H4 (cell line): ENCODE measurements at places on chromosomes 16 and 17. TPM values are rescaled to one million over a fixed set of nuclear protein-coding genes. Genes with fewer than 3 reads are reported as not detected.
A peak's percentile ranks its signal among the peaks of the same experiment; 100 is the strongest.

- peak; percentile 83 for DNase-seq
Observed at GRCh38 chr16:83689385-83689831, 118.4 kb upstream of the HSBP1 start.

GRCh38 chr16:53664724-53665345, 38.8 kb downstream of the RPGRIP1L start:
- DNase-seq: peak; percentile 97

- DNase-seq: no peak
Observed at GRCh38 chr17:39651923-39652586, 13.1 kb upstream of the TCAP start.

DNA sequence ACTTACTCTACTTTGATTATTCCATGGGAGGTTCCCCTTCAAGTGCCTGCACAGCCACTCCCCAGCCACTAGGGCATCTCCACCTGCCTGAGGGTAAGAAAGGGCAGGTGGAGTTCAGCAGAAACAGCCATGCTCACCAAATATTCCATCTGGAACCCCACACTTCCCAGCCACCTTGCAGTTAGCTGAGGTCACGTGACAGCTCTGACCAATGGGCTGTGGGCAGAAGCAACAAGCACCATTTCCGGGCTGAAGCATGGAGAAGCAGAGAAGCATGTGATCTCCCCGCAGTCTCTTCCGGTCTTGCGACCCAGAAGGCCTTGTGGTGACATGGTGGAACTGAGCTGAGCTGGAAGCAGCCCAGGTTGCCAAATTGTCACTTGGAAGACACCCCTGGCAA, 108.6 kb downstream of the CCT6B start:
- DNase-seq: no peak

- no peak for DNase-seq
Observed at GRCh38 chr16:29736112-29736511, 9.7 kb downstream of the C16orf54 start.

DNA sequence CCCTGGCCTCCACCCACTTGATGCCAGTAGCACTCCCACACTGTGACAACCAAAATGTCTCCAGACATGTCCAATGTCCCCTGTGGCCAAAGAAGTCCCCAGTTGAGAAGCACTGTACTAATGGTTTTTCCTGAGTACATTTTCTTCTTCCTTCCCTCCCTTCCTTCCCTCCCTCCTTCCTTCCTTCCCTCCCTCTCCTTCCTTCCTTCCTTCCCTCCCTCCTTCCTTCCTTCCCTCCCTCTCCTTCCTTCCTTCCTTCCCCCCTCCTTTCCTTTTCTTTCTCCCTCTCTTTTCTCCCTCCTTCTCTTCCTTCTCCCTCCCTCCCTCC, 76.7 kb upstream of the CDC42EP4 start:
- no peak for DNase-seq

- DNase-seq: no peak
Observed at GRCh38 chr17:20120836-20121235, 111.7 kb downstream of the SPECC1 start.

GRCh38 chr17:80430446-80431245, 15.7 kb downstream of the ENDOV start:
- no peak for DNase-seq

DNA sequence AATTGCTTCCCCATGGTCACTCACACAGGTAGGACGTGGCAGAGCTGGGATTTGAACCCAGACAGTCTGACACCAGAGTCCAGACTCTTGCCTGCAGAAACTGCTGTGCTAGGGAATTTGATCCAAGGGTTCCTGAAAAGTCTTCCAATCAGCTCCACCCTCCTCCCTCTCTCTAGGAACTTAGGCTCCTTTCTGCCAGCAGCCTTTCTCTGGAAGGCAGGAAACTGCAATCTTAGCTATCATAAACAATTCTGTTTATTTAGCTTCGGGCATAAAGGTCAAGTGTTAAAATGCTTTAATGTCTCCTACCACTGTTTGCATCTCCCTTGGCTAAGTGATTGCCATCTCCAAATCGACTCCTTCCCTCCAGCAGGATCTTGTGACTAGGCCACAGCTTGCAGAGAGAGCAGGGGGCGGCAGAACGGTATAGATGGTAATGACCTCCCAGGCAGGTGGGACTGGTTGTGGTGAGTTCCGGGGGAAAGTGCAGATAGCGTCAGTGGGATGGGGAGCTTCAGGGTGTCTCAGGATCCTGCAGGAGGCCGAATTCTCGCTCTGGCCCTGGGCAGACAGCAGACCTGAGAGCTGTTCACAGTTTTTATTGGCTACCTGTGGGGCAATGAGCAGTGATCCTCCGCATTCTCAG, 882.4 kb upstream of the EEF2KMT start:
- DNase-seq: peak; percentile 7

DNA sequence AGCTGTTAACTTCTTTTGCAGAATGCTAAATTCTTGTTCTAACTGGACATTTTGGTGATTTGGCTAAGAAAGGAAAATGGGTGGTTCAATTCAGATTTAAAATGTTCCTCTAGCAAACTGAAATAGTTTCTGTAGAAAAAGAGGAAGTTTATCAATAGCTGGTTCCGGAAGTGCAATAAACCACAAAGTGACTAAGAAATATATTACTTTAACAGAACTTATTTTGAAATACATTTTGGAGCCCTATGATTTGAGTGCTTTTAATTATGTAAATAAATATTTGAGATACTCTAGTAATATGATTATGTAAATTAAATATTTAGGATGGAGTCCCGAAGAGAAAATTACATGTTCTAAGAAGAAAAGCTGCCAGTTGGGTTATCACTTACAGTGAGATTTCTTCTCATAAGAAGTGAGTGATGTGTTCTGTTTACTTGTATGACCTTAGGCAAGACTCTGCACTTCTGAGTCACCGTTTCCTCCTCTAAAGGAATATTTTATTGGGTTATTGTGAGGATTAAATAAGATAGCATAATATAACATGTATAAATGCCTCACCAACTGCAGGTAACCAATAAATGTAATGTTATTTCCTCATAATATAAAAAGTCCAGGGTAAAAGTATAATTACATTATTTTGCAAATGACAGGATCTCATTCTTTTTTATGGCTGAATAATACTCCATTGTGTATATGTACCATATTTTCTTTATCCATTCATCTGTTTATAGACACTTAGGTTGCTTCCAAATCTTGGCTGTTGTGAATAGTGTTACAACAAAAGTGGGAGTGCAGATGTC, at the start of gene EVI2B:
Gene EVI2B (minus strand): TSS at position 73 of the 800 bp plus-strand sequence. CDS start 8,445 bp downstream, outside the sequence.
- peak; percentile 55 for DNase-seq

DNA sequence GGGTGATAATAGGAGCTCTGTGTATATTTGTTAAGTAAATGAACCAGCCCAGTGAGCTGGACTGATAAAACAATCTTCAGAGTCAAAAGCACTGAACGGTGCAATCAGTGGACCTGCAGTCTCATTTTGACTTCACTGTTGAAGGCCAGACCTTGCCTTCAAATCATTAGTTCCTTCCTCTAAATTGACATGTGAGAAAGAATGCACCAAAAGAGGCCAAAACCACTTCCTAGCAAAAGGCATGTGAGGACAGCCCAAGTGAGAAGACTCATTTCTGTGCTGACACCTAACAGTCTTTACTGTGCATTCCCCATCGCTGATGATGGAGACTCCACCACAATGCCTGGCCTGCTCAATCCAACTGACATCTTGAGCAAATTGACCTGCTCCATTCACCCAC, 10.6 kb downstream of the GTF3C1 start:
- DNase-seq: no peak

- no peak for DNase-seq
Observed at GRCh38 chr17:47816947-47817346, 4.6 kb downstream of the OSBPL7 start.

- DNase-seq: peak; percentile 66
Observed at GRCh38 chr17:63516910-63517824, 6.0 kb upstream of the KCNH6 start.

DNA sequence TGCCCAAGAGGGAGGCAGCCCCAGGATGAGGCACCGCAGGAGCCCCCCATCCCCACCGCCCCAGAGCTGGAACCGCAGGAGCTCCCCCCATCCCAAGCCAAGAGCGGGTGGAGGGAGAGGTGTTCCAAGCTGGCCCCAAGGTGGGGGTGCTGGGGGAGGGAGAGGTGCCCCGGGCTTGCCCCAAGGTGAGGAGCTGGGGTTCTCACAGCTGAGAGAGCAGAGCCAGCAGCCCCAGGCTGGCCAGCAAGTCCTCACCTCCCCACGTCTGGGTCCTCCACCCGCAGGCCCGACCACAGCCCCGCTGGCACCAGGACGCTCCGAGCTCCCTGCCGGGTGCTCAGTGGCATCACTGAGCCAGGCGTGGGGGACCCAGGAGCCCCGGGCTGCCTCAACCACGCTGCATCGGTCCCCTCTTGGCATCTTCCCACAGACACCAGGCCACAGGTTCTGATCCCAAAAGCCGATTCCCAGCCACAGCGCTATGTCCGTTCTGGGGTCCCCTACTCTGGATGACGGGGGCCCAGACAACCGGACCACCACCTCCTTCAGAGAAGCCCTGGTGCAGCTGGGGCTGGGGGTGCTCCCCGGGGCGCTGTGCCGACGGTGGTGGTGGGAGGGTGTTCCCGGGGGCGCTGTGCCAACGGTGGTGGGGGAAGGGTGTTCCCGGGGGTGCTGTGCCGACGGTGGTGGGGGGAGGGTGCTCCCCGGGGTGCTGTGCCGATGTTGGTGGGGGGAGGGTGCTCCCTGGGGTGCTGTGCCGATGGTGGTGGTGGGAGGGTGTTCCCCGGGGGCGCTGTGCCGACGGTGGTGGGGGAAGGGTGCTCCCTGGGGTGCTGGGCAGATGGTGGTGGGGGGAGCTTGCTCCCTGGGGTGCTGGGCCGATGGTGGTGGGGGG, 15.4 kb upstream of the WDR45B start:
- DNase-seq: no peak

DNA sequence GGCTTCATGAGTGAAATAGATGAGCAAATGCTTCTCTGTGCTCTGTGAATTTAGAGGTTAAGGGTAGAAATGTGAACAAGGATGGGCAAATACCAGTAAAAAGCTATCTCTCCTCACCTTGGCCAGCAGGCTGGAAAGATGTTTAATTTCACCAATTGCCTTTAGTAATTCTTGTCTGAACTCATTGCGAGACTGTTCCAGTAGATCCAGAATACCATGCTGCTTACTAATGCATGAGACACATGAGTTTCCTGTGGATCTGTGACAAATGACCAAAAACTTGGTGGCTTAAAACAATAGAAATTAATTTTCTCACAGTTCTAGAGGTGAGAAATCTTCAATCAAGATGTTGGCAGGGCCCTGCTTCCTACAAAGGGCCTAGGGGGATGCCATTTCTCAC, 9.3 kb upstream of the ZNF624 start:
- no peak for DNase-seq

DNA sequence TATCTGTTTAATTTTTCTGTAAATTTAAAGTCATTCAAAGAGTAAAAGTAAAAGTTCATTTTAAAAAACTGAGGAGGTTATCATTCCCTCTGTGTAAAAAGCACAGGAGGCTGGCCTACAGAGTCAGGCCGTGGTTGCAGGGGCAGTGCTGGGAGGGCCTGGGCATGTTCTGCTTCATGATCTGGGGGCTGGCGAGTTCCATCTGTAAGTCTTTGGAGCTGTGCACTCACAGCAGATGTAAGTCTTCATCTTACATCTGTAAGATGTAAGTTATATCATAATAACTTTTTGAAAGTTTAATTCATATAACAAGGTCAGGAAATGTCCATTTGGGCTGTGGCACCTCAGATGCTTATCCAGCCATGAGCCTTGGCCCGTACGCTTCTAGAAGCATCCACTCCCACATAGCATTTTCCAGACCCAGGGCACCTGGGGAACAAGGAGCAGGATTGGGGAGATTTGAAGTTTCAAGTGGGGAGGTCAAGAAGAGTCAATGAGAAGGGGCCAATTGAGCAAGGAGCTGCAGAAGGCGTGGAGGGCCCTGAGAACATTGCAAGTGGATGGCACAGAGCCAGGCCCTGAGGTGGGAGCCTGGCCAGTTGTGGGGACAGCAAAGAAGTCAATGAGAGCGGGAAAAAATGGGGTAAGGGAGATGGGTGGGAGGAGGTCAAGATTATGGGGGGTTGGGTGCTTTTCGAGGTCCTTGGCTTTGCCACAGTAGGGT, 54.1 kb downstream of the TNFRSF13B start:
- DNase-seq: no peak

DNA sequence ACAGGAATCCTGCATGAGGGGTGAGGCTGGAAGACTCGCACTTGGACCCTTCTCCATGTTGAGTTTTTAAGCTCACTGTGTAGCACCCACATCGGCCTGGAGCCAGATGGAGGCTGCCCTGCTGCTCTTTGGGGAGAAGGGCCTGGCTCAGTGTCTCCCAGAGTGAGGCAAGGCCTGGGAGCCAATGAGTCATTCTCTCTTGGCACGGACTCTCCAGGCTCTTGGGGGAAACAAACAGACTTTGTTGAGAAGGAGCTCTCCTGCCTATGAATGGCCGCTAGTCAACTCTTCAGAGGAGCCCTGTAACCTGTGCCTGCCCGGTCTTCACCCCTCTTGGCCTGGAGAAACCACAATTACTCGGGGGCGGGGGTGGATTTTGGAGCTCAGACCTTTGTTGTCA, 50.8 kb upstream of the MAF start:
- DNase-seq: peak; percentile 66

GRCh38 chr17:12431188-12431587, 234.5 kb upstream of the MYOCD start:
- DNase-seq: no peak

DNA sequence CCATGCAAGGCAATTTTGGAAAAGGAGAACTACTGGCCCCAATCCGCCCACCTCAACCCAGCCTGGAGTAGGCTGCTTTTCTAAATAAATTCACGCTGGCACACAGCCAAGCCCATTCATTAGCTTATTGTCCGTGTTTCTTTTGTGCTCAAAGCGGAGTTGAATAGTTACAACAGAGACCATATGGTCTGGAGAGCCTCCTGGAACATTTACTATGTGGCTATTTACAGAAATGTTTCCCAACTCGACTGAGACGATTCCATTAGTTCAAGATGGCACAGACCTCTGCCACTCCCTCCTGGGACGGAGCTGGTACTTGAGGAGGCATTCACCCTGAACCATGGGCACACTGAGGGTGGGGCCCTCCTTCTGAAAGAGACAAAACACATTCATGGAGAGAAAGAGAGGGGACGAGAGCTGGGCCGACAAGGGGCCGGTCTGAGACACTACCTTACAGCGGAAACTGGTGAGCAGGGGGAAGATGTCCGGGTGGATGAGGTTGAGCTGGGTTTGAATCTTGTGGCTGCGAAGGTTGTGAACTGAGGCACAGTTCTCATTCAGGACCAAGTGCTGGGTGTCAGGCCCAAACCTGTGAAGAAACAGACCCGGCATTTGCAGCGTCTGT, 15.7 kb downstream of the ELAC2 start:
- DNase-seq: no peak

CCL23 gene
- total RNA-seq: not detected in 2 replicates

RAP1GAP2 gene
- 2.0 and 2.4 TPM in 2 replicates for total RNA-seq

CA5A gene
- total RNA-seq: not detected in 2 replicates

NPTX1 gene
- 0.17 and 0.70 TPM in 2 replicates for total RNA-seq

SKAP1 gene
- not detected in 2 replicates for total RNA-seq

ADAM11 gene
- 1.4 and 2.3 TPM in 2 replicates for total RNA-seq

KRT26 gene
- total RNA-seq: not detected in 2 replicates

RNF157 gene
- 6.8 and 7.8 TPM in 2 replicates for total RNA-seq

KRTAP4-3 gene
- total RNA-seq: not detected in 2 replicates

ADAP2 gene
- 0.21 TPM in 1 of 2 replicates, not detected in the other for total RNA-seq

PIMREG gene
- 30.7 and 50.8 TPM in 2 replicates for total RNA-seq

DPEP3 gene
- not detected in 2 replicates for total RNA-seq

TEKT3 gene
- not detected in 2 replicates for total RNA-seq

SCARF1 gene
- total RNA-seq: 0.06 TPM in 1 of 2 replicates, not detected in the other

SPG7 gene
- total RNA-seq: 45.0 and 46.7 TPM in 2 replicates

ZPBP2 gene
- total RNA-seq: not detected in 2 replicates

COL1A1 gene
- 11.1 and 25.7 TPM in 2 replicates for total RNA-seq
